ENCODE measurements at places on chromosomes 1 and 21. TPM values are rescaled to one million over a fixed set of nuclear protein-coding genes. Genes with fewer than 3 reads are reported as not detected.

- no peak for DNase-seq
These were observed 17.7 kb downstream of the DDAH1 start for GRCh38 chr1:85447006-85447943.

DNA sequence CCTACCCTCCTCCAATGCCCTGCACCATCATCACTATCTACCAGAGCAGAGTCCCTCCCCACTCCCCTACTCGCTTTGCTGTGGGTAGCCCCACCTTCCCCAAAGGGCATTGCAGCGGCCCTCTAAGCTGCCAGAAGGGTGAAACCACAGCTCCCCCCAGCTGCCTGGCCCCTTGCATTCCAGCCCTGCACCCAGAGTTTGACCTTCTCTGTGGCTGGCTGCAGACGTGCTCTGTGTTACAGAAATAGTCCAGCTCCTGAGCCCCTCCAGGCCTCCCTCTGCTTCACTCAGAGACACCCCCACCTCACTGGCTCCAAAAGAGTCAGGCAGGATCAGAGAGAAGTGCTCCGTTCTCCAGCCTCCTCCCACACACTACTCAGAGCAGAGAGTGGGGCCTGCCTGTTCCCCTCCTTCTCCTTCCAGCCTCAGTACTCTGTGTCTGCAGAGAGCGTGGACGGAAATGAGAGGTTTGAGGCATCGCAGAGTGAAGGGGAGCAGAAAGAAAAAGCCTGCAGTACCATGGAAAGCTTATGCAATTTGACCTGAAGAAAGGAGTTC lies 63.2 kb downstream of the PLEKHA6 start:
- no peak for DNase-seq

- no peak for DNase-seq
These were observed 39.6 kb downstream of the NUF2 start for GRCh38 chr1:163361123-163361934.

DNA sequence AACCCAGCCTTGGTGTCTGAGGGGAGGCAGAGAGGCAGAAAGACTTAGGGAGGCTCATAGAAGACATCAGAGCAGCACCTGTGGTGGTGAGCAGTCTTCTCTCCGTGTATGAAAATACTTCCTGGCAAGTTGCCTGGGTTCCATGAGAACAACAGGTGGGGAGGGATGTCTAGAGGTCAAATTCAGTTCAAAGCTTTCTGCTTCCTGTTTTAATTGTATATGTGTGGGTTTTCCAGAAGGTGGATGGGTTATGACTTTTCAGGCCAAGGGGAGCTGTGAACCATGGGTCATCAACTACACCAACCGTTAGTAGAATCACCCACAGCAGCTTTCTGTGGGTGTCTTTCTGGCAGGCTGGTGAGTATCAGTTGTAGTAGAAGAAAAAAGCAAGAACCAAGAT lies 4.1 kb upstream of the FCRL2 start:
- no peak for DNase-seq

- no peak for DNase-seq
These were observed 52.0 kb upstream of the LYPLAL1 start for GRCh38 chr1:219121679-219122078.

DNA sequence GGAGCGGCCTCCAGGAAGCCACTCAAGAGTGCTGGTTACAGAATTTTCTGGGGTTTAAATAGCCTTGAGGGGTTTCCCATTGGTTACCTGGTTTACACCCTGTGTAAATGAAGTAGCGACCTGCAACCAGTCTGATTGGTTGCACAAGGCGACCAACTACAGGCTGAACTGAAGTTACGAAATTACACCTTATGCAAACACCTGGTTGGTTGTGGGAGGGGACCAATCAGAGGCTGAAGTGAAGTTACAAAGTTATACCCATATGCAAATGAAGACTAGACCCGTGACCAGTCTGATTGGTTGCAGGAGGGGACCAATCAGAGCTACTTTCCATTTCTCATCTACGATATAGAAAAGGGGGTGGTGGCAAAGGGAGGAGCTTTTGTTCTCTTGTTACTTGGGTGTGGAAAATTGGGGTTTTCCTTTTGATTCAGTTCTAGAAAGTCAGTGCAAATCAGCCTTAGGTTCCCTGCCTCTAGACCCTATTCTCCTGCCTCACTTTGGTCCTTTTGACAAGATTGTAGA lies 22.2 kb upstream of the C1orf174 start:
- no peak for DNase-seq

- DNase-seq: peak; percentile 77
These were observed 13.9 kb downstream of the NT5C1A start for GRCh38 chr1:39657923-39658485.

DNA sequence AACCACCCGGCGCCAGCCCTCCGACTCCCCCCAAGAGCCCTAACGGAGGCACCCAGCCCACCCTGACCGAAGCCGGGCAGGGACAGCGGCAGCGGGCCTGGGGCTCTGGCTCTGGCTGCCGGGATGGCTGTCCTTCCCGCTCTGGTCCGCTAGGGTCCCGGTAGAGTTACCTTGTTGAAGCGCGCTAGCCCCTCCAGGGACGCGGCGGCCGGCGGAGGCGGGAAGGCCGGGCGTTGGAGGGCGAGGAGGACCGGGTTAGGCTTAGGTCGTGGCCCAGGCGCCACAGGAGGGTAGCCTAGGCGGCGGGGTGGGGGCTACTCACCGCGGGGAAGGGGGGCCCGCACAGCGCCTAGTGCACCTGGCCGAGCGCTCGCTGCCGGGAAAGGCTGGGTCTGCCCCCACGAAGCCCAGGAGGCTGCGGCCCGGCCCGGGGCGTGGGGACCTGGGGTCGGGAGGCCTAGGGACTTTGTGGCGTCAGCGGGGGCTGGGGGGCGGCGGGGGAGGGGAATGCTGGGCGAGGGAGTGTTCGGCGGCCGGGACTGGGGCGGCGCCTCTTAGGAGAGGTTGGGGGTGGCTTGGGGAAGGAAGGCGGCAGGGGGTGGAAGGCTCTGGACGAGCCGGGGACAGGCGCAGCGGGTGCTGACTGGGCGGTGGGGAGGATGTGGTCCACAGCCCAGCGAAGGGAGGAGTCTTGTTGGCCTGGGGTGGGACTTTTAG lies at the start of gene TRIM17:
Gene TRIM17, minus strand, starts transcription at position 645 of the 717 bp plus-strand sequence. CDS start 1,789 bp downstream, outside the sequence.
- peak; percentile 62 for DNase-seq

GRCh38 chr1:94816030-94816429 lies 4.1 kb upstream of the SLC44A3 start:
- DNase-seq: no peak

DNA sequence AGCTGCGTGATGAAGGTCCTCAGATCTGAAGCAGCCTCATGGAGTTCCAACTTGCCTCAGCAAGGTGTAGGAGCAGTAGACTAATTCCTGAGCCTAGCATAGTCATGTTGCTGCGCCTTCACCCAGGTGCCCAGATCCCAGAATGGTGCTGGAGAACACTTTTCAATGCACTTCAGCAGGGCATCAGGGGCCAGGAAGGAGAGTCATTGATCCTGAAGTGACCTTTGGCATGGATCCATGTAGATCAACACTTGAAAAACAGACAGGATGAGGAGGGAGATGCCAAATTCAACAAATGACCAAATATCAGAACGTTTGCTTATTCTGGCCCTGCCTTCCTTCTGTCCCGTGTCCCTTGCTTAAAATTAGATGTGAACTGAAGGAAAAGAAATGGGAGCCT lies 91.9 kb downstream of the LEPR start:
- DNase-seq: no peak

Gene ACTN2
- total RNA-seq: 2,525 TPM

DNA sequence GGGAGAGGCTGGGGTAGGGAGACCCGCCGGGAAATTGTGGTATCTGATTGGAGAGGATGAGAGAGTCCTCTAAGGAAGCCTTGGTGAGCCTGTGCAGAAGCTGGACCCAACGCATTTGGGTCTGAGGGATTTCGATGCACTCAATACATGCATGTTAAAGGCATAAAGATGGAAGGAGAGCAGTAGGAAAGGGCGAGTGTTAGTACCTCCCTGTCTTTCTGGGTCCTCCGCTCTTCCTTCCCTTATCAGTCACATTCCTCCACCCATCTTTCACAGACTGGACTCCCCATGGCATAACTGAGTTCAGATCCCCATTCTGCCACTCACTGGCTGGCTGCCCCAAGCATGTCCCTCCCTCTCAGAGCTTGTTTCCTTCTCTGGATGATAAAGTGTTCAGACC lies 7.3 kb downstream of the RGS16 start:
- no peak for DNase-seq

Gene GSTM2
- 77.4 TPM for total RNA-seq

Gene SLC35F3
- not detected for total RNA-seq

Gene CRABP2
- total RNA-seq: not detected

DNA sequence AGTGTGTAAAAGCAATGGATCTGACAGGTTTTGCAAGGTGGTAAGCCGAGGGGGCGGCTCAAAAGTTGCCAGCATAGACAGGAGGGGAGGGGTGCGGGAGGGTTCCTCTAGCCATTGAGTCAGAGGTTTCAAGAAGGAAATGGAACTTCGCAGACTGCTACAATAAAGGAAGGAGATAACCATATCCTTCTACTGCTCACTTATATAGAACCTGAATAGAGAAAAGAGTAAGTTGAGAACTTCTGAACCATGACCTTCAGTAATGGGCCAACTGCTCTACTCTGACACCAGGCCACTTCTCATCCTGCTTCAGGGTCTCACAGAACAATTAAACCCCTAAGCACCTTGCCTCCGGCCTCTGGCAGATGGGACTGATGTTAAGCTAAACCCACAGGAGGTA lies 26.3 kb upstream of the BCAR3 start:
- DNase-seq: no peak

DNA sequence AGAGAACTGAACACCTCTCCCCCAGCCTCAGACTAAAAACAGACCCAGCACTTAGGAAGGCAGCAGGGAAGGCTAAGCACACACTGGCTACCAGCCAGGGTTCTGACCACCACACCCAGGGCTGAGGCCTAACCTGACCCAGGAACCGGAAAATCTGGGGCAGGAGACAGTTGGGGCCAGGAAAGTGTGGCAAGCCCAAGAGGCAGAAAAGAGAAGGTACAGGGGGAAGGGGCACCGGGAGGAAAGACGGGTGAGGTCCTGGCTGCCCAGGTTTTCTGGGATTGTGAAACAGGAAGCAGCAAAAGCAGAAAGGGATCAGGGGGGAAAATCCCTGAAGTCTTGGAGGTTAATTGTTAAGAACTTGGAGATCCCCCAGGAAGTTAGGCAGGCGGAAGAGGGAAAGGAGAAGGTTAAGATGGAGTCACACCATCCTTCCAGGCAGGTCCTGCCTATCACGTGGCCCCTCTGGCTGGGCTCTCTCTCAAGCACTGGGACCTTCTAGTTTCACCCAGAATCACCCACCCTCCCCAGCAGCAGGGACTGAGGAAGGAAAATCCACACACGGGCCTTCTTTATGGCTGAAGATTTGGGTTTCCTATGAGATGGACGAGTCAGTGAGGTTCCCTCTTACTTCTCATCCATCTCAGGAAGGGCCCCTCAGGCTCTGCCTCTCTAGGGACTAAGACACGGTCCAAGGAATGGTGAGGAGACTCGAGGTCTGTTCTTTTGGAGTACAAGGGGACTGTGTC lies 2.6 kb downstream of the HDGF start:
- peak; percentile 77 for DNase-seq

GRCh38 chr1:53575141-53575954 lies 116.1 kb downstream of the DMRTB1 start:
- no peak for DNase-seq

DNA sequence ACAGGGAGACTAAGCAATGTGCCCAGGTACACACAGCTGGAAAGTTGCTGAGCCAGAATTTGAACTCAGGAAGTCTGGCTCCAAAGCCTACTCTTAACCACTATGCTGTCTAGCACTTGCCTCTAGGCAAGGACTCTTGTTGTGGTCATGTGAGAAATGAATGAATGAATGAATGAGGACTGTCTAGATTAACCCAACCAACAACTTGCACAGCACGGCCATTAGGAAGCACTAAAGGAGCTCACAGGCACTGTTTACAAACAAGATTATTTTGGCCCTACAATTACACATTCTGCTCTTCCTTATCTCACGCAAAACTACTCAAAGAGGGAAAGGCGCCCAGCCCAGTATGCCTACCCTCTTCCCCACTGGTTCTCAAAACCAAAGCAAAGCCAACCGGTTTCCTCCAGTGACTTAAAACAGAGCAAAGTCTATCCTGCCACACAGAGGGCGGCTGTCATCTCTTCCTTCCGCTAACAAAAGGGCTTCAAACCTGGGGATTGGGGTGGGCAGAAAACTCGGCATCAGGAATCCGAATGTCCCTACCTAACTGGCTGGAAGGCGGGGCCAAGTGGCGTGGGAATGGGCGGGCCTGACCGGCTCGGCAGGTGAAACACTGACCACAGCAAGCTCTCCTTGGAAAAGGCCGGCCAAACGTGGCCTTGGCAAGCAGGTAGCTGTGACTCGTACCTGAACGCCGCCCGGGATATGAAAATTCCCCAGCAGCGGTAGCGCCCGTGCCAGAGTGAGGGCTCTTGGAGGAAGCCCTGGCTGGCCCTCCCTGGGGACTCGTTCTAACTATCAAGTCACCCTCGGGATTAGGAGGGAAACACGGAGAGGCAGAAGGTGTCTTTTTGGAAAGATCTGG lies 948 bp downstream of the STK40 start:
- DNase-seq: peak; percentile 87

Gene ZNF683
- 0.14 TPM for total RNA-seq

Gene MAP3K21
- total RNA-seq: 0.32 TPM

DNA sequence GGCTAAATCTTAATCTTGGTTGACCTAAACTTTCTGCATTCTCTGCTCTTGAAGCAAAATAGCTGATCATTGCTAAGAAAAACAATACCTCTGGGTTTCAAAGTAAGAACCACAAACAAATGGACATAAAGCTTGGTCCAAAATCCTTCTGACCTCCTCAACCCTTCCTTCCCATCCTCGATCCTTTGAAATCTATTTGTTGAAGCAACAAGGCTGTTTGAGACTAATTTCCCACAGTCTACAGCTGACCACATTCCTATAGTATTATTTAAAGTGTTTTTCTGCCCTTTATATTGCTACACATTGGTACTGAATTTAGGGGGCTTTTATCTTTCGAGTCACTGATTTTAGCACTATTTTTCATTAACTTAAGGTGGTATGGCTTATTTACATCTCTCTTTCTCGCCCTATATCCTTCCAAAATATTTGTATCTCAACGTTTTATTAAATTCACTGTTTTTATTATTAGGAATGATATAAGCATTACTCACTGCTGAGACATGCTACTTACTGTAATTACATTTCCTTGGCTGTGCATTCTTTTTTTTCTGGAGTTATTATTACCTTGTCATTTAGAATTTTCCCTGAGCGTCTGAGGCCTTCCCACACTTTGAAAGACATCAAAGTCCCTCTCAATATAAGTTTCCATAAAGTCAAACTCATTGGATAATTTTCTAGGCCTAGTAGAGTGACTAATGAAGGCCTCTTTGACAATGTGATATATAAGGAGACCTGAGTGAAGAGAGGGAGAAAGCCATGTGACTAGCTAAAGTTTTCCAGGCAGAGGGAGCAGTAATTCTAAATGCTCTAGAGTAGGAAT lies 73.9 kb downstream of the RAB3GAP2 start:
- DNase-seq: no peak

Gene OLFML2B
- 4.2 TPM for total RNA-seq

Data from Right ventricle myocardium inferior (tissue), 1 donor.